ENCODE measurements at places on chromosomes 2 and 18.
A peak's percentile ranks its signal among the peaks of the same experiment; 100 is the strongest.

- peak; percentile 80 for DNase-seq
These were observed 21.6 kb downstream of the PMAIP1 start for GRCh38 chr18:59921384-59921891.

DNA sequence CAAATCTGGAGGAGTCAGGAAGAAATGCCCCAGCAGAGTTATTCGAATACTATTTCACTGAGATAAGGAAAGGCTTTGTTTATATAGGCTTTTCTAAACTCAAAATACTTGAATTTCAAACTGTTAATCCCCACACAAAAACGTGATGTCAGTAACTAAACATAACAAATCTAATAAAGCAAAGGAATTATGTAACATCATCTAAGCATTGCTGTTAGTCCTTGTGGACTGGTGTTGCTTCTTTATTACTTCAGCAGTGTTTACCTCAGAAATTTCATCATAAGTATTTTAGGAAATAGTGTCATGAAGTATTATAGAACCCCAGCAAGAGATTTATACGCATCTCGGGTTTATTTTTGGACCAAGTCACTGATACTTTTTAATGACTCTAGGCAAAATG is 19.7 kb upstream of the SANBR start:
- no peak for DNase-seq

GRCh38 chr2:74581463-74581862 is 26.9 kb downstream of the DOK1 start:
- DNase-seq, result no peak

GRCh38 chr2:126306539-126306938 is 349.4 kb upstream of the GYPC start:
- DNase-seq, result no peak
